Right lobe of liver (tissue), 6 donors: ENCODE measurements at places on chromosomes 16 and 17. TPM values are rescaled to one million over a fixed set of nuclear protein-coding genes. Genes with fewer than 3 reads are reported as not detected.

DNA sequence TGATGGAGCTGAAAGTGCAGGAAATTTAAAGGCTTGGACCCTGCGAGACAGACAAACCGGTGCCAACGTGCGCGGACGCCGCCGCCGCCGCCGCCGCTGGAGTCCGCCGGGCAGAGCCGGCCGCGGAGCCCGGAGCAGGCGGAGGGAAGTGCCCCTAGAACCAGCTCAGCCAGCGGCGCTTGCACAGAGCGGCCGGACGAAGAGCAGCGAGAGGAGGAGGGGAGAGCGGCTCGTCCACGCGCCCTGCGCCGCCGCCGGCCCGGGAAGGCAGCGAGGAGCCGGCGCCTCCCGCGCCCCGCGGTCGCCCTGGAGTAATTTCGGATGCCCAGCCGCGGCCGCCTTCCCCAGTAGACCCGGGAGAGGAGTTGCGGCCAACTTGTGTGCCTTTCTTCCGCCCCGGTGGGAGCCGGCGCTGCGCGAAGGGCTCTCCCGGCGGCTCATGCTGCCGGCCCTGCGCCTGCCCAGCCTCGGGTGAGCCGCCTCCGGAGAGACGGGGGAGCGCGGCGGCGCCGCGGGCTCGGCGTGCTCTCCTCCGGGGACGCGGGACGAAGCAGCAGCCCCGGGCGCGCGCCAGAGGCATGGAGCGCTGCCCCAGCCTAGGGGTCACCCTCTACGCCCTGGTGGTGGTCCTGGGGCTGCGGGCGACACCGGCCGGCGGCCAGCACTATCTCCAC is at the start of gene NOG:
Gene NOG, plus strand, starts transcription at position 54 of the 674 bp plus-strand sequence. Its CDS starts 525 bp downstream, at position 579.
- peak; percentile 77 for DNase-seq

The CD79B gene
- total RNA-seq = 2.0 TPM

DNA sequence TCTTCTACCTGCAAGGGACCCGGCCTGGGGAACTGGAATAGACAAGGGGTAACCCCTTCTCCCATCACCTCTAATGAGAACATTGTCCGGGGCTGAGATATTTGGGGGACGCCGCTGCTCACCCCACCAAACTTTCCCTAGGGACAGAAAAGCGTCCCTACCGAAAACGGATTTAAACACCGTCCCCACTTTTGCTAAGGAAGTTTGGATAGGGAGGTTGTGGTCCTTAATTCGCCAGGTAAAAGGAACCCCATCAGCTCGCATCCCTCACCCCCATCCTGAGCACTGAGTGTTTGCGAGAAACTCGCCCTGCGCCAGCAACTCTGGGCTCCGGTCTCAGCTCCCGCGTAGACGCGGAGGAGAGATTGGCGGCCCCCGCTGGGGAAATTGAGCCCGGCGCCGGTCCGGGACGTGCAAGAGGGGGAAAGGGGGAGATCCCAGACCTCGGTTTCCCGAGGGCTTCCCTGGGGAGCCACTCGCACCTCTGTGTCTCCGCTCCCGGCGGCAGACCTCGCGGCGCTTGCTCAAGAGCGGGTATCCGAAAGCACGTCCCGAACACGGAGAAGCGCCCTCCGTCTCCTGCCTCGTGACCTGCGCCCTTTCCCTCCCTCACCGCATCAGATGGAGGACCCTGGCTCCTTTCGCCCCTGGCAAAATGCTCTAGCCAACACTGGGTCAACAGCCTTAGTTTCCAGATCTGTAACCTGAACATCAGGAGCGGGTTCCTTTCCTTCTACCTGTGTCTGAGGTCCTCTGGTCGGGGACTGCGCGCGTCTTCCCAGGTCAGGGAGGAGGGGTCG is 3.1 kb upstream of the SOX9 start:
- peak; percentile 30 for DNase-seq

The ABCC6 gene
- total RNA-seq = 110 TPM

- DNase-seq = no peak
These were observed 151.6 kb downstream of the ABCC12 start for GRCh38 chr16:48004141-48004695.

The DECR2 gene
- 106 TPM for total RNA-seq

The SEC14L5 gene
- total RNA-seq = not detected

DNA sequence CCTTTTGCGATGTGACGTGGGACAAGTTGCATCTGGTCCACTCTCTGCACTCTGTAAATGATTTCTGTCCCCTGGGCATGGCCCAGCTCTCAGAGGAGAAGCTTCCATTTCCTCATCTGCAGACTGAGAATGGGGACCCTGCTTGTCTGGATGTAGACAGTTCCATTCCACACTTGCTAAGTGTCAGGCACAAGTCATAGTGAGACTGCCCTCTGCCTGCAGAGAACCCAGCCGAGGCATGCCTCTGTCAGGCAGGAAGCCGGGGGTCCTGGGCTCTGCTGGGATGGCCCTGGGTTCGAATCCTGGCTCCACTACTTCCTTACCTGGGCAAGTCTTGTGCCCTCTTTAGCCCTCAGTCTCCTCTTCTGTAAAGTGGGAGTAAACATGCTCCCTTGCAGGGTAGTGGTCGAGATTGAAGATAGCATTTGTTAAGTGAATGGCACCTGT is 4.1 kb downstream of the MAP2K3 start:
- no peak for DNase-seq

The CMTM4 gene
- total RNA-seq = 12.8 TPM

The CMTM1 gene
- total RNA-seq = 0.87 TPM

GRCh38 chr16:89442990-89443726 is 47.2 kb downstream of the ANKRD11 start:
- no peak for DNase-seq

DNA sequence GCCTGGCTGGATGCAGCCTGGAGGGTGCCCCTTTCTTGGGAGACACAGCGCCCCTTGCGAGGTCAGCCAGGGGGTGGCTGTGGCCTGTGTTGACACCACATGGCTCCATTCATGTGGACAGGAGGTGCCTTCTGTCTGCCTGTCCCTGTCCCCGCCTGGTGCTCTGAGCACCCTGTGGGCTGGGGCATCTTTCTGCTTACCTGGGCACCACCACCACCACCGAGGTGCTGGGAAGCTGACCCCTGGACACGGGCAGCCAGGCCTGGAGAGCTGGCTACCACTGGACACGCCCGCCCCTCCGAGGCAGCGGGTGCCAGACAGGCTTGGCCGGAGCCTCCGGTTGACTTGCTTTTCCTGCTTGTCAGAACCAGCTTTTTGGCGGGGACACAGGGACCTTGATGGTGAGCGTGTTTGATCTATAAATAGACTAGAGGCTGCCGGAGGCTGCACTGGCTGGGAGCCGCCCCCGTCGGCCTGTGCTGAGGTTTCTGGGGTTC is 121.3 kb upstream of the GSE1 start:
- peak; percentile 80 for DNase-seq

DNA sequence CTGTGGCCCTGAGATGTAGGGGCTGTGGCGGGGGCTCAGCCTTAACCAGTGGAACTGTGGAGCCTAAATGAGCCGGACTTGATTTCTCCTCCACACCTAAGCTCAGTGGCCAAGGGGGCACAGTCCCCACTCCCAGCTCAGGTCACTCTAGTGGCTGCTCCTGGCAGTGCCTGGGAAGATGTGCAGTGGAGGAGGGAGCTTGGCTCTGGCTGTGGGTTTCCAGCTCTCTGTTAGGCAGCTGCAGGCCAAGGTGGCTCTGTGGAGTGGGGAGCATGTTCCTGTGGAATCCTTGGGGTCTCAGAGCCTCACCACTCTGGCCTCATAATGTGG is 76.3 kb downstream of the AMFR start:
- no peak for DNase-seq

GRCh38 chr16:48559462-48560211 is 50.3 kb downstream of the N4BP1 start:
- no peak for DNase-seq

DNA sequence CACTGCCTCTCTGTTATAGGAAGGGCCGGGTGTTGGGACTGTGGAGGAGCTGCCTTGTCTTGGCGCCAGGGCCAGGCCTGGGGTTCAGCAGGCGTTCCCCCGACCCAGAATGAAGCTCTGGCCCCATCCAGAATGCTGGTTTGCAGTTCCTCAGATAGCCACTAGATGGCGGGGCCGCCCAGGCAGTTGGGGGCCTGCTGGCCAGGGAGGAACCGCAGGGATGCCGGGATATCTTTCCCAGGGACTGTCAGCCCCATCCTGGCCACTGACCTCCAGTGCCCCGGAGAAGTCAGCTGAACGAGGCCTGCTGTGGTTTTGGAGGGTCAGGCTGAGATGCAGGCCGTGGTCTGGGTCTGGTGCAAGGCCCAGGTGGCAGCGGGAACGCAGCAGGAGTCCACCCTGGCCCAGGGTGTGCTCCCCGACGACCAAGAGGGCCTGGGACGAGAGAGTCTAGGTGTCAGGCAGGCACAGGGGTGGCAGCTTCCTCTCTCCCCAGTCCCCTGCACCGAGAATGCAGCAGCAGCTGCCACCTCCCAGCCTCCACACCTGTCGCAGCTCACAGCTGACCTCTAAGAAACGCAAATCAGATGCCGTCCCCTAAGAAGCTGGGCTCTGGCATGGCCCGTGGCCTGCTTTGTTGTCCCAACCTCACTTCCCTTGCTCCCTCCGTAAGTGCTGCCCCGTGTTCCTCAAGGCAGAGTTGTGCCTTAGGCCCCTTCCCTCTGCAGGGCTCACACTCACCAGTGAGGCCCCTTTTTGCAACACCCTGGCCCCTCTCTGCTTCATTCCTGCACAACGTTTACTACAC is 51.2 kb downstream of the RMI2 start:
- peak; percentile 86 for DNase-seq

DNA sequence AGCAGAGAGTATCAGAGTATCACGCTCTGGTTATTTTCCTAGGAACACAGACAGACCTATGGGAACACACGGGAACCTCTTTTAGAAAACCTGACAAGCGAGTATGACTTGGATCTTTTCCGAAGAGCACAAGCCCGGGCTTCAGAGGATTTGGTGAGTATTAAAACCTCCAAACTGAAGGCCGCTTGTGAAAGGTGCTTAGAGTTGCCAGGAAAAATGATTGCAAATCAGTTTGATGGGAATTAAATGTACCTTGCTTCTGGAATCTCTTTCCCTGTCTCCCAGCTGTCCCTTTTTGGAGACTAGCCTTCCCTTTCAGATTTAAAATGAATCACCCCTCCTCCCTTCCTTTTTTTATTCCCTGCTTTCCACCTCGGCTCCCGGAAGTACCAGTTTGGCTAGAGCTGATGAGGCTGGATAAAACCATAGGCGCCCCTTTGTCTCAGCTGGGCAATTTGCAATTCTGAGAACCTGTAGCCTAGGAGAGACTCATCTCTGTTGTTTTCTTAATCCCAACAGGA is 27.3 kb downstream of the KAT7 start:
- no peak for DNase-seq

The RFFL gene
- total RNA-seq = 34.4 TPM

DNA sequence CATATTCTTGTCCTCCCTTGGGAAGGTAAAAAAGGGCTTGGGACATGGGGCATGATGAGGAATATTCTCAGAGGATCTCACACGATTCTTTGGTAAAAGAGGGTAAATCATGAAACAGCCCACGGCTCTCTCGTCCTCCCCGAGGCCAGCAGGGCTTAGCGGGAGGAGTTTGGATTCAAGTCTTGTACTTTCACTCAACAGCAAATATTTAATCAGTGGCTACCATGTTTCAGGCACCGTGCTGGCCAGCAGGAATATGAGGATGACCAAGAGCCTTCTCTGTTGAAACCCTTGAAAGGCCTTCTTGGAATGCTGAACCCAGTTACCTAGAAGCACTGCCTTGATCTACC is 8.8 kb downstream of the MAP3K14 start:
- no peak for DNase-seq

DNA sequence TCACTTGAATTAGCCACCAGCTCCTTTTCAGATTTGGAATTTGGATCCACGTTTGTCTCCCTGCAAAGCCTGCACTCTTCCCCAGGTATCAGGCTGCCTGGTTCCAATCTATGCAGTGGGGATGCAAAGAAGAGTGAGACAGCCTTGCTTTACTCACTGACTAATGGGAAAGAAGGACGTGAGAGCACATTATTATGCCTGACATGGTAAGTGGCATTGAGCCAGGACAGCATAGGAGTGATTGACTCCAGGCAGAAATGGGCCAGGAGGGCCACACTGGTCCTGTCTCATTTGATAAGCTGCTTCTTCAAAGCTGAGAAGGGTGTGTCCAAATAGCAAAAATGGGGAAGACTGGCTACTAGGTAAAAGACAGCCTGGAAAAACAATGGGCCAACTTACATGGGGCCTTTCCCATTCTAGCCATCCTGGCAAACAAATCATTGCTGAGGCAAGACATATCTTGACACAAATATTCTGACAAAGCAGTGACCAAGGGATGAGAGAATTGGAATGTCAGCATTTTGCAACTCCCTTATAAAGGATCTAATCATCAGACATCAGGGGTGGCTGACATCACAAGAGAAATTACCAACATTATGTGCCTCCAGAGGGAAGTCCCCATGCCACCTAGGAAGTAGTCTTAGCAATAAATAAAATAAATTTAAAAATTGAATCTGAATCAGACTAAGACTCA is 38.6 kb downstream of the CDH11 start:
- no peak for DNase-seq

DNA sequence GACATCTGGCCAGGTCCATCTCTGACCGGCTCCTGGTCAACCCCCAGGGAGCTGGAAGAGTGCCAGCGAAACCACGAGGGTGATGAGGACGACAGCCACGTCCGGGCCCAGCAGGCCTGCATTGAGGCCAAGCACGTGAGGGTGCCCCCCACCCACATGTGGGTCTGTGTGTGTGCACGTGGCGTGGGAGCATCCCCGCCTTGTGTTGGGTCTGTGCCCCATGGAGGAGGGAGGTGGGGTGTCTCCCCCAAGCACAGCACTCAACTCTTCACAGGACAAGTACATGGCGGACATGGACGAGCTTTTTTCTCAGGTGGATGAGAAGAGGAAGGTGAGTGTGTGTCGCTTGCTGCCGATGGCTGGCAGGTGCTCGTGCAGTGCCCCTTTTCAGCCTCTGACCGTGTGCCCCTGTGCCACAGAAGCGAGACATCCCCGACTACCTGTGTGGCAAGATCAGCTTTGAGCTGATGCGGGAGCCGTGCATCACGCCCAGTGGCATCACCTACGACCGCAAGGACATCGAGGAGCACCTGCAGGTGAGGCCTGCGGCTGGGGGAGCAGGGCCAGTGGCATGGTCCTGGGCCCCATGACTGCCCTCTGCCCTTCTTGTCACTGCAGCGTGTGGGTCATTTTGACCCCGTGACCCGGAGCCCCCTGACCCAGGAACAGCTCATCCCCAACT is 1.7 kb downstream of the STUB1 start:
- DNase-seq = no peak

GRCh38 chr17:67569015-67569451 is 148.7 kb upstream of the NOL11 start:
- no peak for DNase-seq

DNA sequence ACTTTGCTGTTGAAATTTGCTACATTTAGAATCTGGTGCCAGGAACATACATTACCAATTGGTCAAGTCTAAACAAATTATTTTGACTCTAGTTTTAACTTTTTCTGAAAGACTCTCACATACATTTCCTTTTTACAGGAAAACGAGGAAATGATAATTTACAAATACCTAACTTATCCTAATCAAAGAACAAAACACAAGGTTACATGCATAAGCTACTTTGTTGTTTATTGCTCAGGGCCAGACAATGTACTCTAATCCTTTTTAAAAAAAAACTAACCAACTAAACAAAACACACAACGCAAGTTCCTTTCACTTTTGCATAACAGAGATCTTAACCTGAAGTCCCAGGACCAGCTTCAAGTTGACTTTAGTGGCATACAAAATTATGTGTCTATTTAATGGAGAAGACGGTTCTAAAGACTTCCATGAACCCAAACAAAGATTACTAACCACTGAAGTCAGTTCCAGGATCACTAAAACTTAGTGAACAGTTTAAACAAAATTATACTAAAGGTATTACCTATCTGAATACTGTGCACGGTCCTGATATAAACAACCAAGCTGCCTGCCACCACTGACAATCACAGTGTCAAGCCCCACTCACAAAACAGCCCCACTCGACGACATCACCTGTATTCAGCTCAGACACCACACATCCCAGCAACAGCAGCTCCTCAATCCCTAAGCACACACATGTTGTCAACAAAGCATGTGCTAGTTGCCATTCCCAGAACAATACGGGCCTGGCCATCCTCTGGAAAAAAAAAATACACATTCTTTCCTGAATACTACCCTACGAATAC is 1.9 kb downstream of the ZNF652 start:
- no peak for DNase-seq
